ENCODE measurements at places on chromosomes 3 and 15.

DNA sequence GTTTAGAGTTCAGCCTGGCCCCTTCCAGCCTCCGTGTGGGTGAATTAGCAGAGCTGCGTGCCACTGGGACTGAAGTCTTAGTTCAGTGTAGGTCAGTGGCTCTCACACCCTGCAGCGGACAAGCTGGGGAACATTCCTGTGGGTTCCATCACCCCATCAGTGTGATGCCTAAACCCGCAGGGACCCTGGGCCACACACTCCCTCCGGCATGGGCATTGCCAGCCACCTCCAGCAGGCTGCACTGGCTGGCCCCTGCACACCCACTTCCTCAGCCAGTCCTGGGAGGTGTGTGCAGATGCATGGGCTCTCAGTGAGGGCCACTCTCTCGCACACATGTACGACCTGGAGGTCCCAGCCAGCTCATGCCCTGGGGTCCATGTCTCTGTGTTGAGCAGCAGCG, 32.1 kb upstream of the TOPBP1 start:
- DNase-seq = no peak

GRCh38 chr3:195003893-195004289, 267.1 kb downstream of the XXYLT1 start:
- DNase-seq = no peak

GRCh38 chr3:186244016-186244415, 118.0 kb downstream of the DGKG start:
- no peak for DNase-seq

DNA sequence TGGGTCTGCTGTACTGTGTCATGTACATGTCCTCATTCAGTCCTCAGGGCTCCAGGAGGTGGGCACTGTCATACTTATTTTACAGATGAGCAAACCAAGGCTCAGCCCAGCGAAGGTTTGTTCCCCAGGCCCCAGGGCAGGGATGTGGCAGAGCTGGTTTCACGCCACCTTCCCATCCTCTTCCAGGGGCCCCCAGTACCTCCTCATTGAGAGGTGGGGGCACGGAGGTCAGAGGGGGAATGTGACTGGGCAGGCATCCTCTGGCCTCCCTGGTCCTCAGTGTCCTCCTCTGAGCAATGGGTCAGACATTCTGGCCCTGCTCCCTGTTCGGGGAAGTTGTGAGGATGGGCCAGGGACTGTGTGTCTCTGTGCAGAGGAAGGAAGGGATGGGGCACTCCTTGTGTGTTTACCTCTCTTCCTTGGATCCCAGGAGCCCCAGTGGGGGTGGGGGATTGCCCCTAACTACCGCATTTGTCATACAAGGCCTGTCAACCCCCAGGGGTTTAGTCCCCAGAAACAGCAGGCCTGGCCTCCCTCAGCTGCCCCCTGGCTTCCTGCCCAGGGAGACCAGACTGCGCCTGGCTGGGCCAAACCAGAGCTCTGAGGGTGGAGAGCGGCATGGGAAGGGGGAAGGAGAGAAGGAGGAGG, 65.9 kb upstream of the LCTL start:
- DNase-seq = no peak

DNA sequence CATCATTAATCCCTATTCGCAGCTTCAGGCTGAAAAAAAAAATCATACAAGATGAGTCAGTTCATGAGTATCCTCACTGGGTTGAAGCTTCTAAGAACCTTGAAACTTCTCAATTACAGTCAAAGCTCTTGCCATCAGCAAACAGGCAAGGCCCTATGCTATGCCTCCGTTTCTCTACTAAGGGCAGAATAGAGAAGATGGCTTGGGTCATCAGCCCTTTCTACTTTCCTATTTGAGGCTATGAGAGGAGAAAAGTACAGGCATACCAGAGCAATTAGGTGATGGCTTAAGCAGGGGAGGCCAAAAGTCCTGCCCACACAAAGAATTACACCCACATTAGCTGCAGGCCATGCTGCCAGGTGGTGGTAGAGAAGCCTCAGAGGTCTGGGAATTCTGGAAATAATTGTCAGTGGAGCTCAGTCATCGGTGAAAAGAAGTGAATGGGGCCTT, 89.0 kb downstream of the MRPL46 start:
- no peak for DNase-seq

All from tongue (tissue), 3 donors.